ENCODE measurements at places on chromosomes 11 and 22. TPM values are rescaled to one million over a fixed set of nuclear protein-coding genes. Genes with fewer than 3 reads are reported as not detected.

RFPL2 gene
- total RNA-seq, result 0.13 TPM

TYMP gene
- 11.7 TPM for total RNA-seq

CCDC81 gene
- total RNA-seq, result 0.33 TPM

OR5M10 gene
- not detected for total RNA-seq

SCGB1D2 gene
- total RNA-seq, result not detected

OR5B21 gene
- not detected for total RNA-seq
